ENCODE measurements at places on chromosomes 7 and 10.

DNA sequence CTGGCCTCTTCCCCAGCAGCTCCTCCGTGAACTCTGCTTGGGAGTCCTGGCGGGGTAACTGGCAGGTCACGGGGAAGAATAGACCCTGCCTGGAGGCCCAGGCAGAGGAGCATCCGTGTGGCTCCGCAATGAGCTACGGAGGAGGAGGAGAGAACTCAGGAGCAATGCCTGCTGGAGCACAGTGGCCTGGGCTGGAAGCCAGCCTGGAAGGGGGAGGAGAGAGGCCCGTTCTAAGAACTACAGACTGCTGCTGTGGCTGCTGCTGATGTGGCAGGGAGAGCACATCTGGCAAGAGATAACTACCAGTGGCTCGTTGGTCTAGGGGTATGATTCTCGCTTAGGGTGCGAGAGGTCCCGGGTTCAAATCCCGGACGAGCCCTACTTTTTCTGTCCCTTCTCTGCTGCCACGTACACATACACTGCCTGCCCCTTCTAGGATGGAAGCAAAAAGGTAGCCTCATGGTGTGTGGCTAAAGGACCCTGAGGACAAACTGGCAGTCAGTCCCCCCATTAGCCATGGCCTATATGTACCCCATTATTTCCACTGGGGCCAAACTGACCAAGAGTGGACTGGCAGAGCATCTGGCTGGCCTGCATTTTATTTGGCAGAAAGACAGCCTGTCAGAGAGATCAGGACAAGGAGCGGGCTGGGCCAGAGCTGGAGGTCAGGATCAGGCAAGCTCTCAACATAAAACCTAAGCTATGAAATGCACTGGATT is 7.7 kb upstream of the OPN1SW start:
- no peak for DNase-seq

- no peak for DNase-seq
Observed at GRCh38 chr7:102050864-102051460, 233.5 kb downstream of the CUX1 start.

DNA sequence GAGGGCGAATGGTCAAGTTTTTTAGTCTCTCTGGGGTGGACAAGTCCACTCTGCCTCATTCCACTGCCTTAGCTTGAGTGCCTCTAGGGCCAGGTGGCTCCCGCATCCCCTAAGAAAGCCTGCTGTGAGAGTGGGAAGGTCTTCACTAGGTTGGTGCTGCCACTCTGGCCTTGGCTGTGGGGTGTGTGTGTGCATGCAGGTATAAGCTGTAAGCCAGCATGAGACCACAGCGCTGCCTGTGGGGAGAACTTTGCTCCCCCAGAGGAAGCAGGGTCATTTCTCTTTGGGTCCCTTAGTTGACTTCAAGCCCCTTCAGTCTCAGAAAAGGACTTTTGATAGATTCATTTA is 25.5 kb upstream of the PCBD1 start:
- DNase-seq: no peak

- no peak for DNase-seq
Observed at GRCh38 chr10:106179430-106179829, 985.1 kb downstream of the SORCS1 start.

DNA sequence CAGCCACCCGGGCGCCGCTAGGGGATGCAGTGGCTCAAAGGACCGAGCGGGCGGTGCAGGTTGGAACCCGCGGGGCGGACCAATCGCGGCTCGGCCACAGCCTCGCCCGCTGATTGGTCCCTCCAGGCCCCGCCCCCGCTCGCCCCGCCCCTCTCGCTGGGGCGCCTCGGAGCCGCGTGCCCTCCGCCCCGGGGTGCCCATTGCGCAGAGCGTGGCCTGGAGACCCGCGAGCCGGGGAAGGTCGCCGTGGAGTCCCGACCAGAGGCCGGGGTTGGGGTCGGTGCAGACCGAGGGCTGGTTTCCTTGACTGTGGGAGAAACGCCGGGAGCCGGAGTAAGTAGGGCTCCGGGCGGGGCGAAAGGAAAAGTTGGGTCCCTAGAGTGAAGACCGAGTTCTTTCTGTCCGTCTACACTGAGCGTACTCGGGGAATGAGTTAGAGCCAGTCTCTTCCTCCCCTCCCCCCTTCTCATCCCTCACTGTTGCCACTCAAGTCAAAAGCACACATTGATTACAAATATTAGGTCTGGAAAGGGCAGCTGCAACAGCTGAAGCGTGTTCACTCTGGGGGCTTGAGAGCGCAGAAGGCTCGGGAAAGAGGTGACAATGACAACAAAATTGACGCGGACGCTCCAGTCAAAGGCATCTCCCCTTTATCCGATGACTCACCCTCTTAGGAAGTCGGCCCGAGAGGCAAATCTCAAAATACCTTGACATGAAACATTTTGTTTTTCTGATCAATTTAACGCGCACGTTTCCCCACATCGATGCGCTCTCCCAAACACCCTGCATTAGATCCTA is 843 bp upstream of the GATA3 start:
- peak; percentile 99 for DNase-seq

DNA sequence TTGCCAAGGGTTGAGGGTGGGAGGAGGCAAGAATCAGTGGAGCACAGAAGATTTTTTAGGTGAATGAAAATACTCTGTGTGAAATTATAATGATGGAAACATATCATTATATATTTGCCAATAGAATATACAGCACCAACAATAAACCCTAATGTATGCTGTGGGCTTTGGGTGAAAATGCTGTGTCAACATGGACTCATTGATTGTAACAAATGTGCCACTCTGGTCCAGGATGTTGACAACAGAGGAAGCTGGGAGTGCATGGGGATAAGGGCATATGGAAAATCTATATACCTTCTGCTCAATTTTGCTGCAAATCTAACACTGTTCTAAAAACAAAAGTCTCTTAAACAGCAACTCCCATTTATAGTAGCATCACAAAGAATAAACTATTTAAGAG is 114.3 kb downstream of the LYZL1 start:
- DNase-seq: no peak

- no peak for DNase-seq
Observed at GRCh38 chr10:132667342-132668047, 118.5 kb downstream of the NKX6-2 start.

GRCh38 chr7:110891197-110891596 is 199.7 kb upstream of the LRRN3 start:
- no peak for DNase-seq

DNA sequence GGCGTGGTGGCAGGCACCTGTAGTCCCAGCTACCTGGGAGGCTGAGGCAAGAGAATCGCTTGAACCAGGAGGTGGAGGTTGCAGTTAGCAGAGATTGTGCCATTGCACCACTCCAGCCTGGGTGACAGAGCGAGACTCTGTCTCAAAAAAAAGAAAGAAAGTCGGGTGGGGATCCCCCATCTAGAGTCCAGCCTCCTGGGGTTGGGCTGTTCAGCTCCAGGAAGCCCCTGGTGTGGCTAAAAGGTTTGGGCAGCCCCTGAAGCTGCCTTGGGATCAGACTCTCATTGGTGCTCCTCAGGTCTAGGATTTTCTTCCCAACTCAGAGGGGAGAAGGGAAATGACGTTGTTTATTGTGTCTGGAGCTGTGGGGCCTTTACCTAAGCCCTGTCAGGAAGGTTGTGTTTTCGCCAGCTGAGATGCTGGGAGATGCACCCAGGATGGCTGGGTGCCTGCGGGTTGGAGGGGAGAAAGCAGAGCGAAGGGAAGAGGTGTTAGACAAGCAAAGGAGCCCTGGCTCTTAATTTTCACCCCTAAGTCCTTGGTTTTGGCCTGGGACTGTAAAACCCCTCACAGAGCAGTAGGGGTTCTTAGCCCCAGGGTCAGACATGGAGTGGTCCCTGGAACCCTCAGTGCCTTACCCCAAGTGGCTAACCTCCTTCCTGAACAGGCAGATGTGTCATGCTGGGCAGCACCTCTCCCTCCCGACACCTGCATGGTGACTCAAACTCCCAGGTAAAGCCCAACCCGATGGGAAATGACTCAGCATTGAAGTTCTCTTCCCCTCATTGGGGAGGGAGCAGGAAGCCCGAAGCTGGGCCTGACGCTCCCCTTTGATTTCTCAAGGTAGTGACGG is 21.1 kb downstream of the PLAU start:
- peak; percentile 34 for DNase-seq

DNA sequence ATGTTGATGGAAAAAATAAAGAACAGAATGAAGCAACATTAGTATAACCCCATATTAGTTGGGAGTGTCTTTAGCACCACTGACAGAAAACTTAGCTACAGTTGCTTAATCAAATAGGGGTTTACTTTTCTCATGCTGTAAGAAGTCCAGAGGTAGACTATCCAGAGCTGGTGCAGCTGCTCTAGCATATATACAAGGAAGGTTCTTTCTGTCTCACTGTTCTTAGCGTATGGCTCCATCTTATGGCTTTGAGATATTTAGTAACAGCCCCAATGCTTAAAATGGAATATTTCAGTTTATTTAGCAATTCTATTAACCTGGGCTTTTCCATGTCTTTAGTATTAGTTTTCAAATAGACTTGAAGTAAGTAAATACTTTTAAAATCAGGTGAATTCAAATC is 15.2 kb upstream of the WNT2 start:
- no peak for DNase-seq

GRCh38 chr7:150914196-150914595 is 61.9 kb downstream of the AOC1 start:
- no peak for DNase-seq

- DNase-seq: peak; percentile 26
Observed at GRCh38 chr7:4725014-4725849, 43.1 kb downstream of the FOXK1 start.

DNA sequence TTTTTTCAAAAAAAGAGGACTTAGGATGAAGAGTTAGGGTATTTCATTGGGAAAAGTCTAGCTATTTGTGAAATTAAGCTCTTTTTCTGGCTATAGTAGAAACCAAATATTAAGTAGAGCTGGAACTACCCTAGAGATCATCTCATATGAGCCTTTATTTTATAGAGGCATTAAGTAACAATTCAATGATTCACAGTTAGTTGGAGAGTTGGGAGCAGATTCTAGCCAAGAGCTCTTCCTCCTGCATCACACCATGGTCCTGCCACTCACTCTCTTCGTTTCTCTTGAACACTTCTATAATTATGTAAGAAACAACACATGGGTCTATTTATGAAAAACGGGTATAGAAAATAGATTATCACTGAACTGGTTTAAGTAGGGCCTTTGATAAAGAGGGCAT is 76.1 kb upstream of the ANK3 start:
- DNase-seq: no peak

GRCh38 chr7:121621937-121622336 is 225.8 kb upstream of the FAM3C start:
- DNase-seq: no peak

- no peak for DNase-seq
Observed at GRCh38 chr10:122044045-122044661, 55.2 kb downstream of the TACC2 start.

DNA sequence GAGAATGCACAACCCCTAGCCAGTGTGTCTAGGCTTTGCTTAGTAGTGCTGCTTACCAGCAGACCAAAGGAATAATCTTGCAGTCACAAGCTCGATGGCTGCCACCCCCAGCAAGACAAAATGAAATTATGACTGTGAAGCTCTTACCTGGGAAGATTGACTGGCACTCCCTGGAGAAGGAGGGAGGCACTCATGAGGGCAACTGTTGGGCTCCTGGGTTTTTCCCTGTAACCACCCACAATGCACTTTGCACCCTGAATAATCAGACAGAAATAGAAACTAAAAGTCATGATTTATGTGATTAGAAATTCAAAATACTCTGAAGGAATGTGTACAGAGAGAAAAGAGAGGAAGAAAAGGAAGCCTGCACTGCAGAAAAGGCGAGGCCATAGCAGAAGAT is 144.3 kb upstream of the DGKB start:
- no peak for DNase-seq

DNA sequence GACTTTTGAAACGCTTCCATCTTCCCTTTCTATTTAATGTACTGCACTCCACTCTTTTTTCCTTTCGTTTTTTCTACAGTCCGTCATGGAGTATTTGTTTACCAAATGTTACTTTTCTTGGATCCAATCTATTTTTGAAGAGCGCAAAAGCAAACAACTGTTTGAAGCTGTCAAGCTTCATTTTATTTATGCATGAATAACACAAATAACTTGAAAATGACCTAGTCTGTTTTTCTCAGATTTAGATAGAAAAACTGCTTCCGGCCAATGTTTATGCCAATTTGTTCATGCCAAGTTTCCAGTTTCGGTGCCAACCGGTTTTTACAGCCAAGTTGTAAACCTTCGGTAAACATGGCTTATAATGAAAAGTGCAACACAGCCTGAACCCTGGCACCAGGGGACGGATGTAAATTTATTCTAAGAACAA is 150.9 kb upstream of the KLF6 start:
- no peak for DNase-seq

GRCh38 chr7:41809529-41809939 is 106.6 kb upstream of the INHBA start:
- DNase-seq: no peak

GRCh38 chr7:41869997-41870396 is 167.1 kb upstream of the INHBA start:
- no peak for DNase-seq

- DNase-seq: no peak
Observed at GRCh38 chr10:18713077-18713476, 53.8 kb downstream of the ARL5B start.

DNA sequence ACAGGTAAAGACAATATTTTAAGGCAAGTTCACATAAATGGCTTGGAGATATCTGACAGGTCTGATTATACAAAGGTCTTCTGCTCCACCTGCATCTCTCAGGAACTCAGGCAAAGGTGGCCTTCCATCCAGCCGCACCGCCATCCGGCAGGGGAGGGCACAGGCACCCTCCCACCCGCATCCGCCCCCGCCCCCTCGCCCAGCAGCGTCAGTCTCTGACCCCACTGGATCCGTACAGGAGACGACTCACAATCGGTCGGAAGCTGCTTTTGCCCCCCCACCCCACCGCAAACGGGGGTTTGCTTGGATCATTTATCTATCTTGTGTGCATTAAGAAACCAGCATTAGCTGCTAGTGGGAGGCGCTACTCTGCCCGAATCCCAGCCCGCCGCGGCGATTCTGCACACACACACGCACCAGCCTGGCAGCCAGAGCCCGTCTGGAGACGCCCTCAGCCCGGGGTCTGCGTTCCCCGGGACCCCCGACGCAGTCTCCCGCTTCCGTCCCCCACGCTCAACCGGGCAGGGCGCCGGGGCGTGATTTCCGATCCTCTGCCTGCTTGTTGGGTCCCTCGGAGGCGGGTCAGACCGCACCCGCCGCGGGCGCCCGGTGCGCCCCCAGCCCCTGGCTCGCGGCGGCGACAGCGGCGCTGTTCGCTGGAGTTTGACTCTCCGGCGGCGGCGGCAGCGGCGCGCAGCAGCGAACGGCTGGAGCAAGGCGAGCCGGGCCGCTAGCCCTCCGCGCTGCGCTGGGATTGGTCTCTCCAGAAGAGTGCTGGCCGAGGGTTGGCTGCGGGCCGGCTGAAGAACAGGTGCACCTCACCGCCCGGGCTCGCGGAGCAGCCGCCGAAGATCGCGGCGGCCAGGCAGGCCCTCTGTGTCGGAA is 820 bp upstream of the NRG3 start:
- no peak for DNase-seq

GRCh38 chr7:112594397-112594796 is 113.6 kb downstream of the LSMEM1 start:
- DNase-seq: no peak

All from stimulated activated CD4-positive, alpha-beta T cell treated with anti-CD3 and anti-CD28 coated beads, Interleukin-1b, Interleukin-23, amount 100 ng/mL, for 4 hours (primary cell).